Keratinocyte (primary cell): ENCODE measurements at places on chromosomes 11 and 22.
A peak's percentile ranks its signal among the peaks of the same experiment; 100 is the strongest.

DNA sequence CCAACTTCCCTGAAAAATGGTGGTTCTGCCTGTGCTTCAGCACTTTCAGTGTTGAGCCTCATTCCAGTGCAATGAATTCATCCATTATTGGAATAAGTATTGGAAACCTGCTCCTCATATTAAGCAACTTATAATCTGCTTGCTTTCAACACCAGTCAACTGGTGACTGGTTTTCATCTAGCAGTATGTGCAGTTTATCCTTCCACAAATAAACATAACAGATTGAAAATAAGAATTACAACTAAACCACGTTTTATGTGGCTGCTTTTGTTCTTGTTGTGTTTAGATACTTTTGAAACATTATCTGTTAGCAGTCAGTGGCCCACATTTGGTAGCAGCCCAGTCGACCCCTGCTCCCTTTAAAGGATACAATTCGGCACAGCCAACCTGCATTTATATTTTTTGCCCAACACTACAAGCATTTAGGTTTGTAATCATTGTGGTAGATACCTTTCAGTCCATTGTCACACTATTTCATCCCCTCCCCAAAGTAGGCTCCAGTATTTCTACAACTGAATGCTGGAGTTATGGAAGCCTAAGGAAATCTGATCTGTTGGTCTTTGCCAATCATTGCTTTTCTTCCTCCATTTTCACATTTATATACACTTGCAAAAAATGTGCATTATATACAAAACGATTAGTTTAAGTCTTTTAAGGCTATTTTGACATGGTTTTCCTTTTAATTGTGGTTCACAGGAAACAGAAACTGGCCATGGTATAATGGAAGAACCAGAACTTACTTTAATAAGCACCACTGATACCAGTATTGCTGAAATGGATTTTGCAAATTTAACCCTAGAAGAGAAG lies 13.1 kb downstream of the TAF1D start:
- no peak for DNase-seq

GRCh38 chr11:86594746-86595145 lies 77.7 kb downstream of the ME3 start:
- DNase-seq: peak; percentile 46

GRCh38 chr11:35548925-35549561 lies 23.6 kb upstream of the PAMR1 start:
- DNase-seq: no peak

DNA sequence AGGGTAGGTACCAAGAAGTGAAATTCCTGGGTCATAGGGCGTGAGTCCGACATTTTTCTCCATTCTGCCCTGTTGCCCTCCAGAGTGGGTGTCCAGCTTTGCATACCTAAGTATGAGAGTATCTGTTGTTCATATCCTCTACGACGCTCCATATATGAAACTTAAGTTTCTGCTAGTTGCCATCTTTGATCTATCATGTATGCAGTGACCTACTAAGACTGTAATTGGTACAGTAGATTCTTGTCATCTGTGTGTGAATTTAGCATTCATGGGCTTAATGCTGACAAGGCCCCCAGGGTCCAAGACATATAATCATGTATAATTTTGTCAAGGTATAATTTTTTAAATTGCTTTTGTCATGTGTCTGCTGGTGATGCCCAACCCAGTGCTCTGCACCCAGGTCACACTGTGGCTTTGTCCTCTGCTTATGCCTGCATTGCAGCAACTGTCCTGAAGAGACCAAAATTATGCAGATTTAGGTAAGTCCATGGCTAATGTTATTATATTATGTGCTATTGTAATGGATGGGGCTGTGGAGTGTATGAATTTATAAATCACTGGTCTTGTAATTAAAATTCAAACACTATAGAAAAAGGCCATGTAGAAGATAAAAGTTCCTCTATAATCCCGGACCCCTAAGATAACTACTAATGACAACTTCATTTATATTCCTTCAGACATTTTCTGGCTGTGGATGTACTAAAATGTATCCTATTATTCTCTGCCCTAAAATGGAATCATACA lies 12.2 kb downstream of the NEAT1 start:
- DNase-seq: no peak

- no peak for DNase-seq
Observed at GRCh38 chr11:9691865-9692264, 28.0 kb downstream of the SWAP70 start.

DNA sequence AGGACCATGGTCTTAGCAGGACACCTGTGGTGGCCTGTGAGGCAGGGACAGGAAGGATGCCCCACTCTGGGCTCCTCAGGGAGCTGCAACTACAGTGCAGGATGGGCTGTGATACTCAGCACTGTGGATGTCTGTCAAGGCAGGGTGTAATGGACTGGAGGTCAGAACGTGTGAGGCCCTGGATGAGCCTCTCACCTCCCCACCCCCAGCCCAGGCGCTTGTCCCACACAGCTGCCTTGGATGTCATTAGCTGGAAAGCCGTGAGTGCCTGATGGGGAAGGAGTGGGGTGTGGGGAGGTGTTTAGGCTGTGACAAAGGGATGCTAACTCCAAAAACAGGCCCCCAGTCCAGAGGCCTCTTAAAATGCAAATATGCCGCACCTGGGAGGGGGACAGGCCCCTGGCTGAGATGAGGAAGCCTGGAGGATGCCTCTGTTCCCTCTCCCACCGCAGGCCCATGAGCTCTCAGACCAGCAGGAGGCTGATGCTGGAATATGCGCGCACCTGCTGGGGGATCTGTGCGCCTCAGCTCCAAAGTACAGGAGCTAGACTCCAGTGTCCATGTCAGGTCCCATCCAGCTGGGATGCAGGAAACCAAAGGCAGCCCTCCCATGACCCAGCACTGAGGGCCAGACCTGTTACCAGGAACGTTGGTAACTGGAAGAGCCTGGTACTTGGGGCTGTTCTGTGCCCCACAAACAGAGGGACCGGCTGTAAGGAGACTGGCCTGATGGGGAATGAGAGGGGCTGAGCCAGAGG lies 25.1 kb downstream of the RSPH14 start:
- DNase-seq: no peak

GRCh38 chr22:48856308-48856615 lies 971.4 kb downstream of the BRD1 start:
- DNase-seq: no peak

GRCh38 chr22:39661842-39662685 lies 91.5 kb downstream of the CACNA1I start:
- DNase-seq: peak; percentile 11

DNA sequence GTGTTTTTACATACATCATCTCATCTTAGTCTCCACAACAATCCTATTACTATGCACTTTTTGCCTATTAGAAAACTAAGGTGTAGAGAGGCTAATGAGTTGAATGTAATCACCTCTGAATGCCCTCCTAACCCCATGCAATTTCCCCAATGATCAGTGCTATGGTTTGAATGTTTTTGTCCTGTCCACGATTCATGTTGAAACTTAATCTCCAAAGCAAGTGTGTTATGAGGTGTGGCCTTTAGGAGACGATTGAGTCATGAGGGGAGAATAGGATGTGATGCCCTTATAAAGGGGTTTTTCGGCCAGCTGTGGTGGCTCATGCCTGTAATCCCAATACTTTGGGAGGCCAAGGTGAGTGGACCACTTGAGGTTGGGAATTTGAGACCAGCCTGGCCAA lies 2.0 kb upstream of the CCDC73 start:
- DNase-seq: no peak
